ENCODE measurements at places on chromosomes 1 and 21. TPM values are rescaled to one million over a fixed set of nuclear protein-coding genes. Genes with fewer than 3 reads are reported as not detected.

Gene SLFNL1
- 0.89 TPM for total RNA-seq

Gene TIAM1
- 3.0 TPM for total RNA-seq

Gene GBP2
- total RNA-seq = 6.7 TPM

Gene CRYZ
- 38.9 TPM for total RNA-seq

Gene ILDR2
- not detected for total RNA-seq

Gene CD48
- not detected for total RNA-seq

Gene GNAT2
- not detected for total RNA-seq

Gene FAM89A
- total RNA-seq = 2.9 TPM

Gene ELAVL4
- total RNA-seq = not detected

Gene PLPPR4
- not detected for total RNA-seq

Gene RBM34
- total RNA-seq = 76.3 TPM

Gene NUCKS1
- 85.2 TPM for total RNA-seq

Gene GPATCH3
- 6.0 TPM for total RNA-seq

Gene PRR9
- not detected for total RNA-seq

Gene CASQ2
- total RNA-seq = not detected

Gene LYPD8
- not detected for total RNA-seq

Gene SPRR2E
- not detected for total RNA-seq

Gene KIF17
- 1.2 TPM for total RNA-seq

Gene RGS8
- not detected for total RNA-seq

Gene GSTM5
- total RNA-seq = 1.8 TPM

Gene LTN1
- 47.6 TPM for total RNA-seq

Gene SPATC1L
- 3.3 TPM for total RNA-seq

Gene SPATA46
- total RNA-seq = not detected

Gene LCE1C
- not detected for total RNA-seq

Gene CFHR4
- not detected for total RNA-seq

Gene F11R
- total RNA-seq = 23.2 TPM

Gene C1orf56
- 1.5 TPM for total RNA-seq

Gene LCE3D
- total RNA-seq = not detected

Gene SLC1A7
- total RNA-seq = not detected

Gene CACNA1S
- total RNA-seq = not detected

Gene S100A5
- total RNA-seq = not detected

Gene KRTAP21-2
- total RNA-seq = not detected

Gene BARHL2
- total RNA-seq = not detected

Gene E2F2
- under 0.01 TPM for total RNA-seq

Gene MPL
- total RNA-seq = not detected

Gene ADCY10
- 0.05 TPM for total RNA-seq

Gene FCAMR
- not detected for total RNA-seq

Gene CCDC181
- 0.59 TPM for total RNA-seq

Gene DMRTA2
- total RNA-seq = 0.05 TPM

Gene GBP6
- total RNA-seq = not detected

Gene SPRR1A
- not detected for total RNA-seq

Gene FAM78B
- 0.32 TPM for total RNA-seq

Gene PRMT6
- 11.9 TPM for total RNA-seq

Gene TOR1AIP2
- total RNA-seq = 111 TPM

Gene PPM1J
- 1.6 TPM for total RNA-seq

Gene EDARADD
- not detected for total RNA-seq

Gene TNNI3K
- total RNA-seq = not detected

Gene SLC2A5
- 12.5 TPM for total RNA-seq

Gene KCNJ15
- total RNA-seq = 1.8 TPM

Gene FCER1G
- total RNA-seq = 0.59 TPM

Gene FAM151A
- total RNA-seq = not detected

Gene KIAA1614
- 3.0 TPM for total RNA-seq

Gene CELA3B
- total RNA-seq = not detected

Gene SPATA1
- 0.59 TPM for total RNA-seq

Gene OR2T2
- total RNA-seq = not detected

Gene MTARC2
- 1.4 TPM for total RNA-seq

Gene PYHIN1
- not detected for total RNA-seq

Gene SGIP1
- total RNA-seq = 4.4 TPM

Gene UTS2
- total RNA-seq = not detected

Data from smooth muscle cell of the umbilical artery (primary cell).